ENCODE measurements at places on chromosomes 2 and 18.
A peak's percentile ranks its signal among the peaks of the same experiment; 100 is the strongest.

- DNase-seq = no peak
These were observed 209.7 kb upstream of the SIX2 start for GRCh38 chr2:45218931-45219339.

DNA sequence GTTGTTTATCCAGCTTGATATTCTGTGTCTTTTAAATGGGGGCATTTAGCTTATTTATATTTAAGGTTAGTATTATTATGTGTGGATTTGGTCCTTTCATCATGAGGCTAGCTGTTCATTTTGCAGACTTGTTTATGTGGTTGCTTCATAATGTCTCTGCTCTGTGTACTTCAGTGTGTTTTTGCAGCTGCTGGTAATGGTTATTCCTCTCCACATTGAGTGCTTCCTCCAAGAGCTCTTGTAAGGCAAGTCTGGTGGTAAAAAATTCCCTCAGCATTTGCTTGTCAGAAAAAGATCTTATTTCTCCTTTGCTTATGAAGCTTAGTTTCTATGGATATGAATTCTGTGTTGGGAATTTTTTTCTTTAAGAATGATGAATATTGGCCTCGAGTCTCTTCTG, 47.8 kb upstream of the NT5C1B start:
- no peak for DNase-seq

GRCh38 chr2:38268001-38268400, 109.1 kb downstream of the ATL2 start:
- no peak for DNase-seq

DNA sequence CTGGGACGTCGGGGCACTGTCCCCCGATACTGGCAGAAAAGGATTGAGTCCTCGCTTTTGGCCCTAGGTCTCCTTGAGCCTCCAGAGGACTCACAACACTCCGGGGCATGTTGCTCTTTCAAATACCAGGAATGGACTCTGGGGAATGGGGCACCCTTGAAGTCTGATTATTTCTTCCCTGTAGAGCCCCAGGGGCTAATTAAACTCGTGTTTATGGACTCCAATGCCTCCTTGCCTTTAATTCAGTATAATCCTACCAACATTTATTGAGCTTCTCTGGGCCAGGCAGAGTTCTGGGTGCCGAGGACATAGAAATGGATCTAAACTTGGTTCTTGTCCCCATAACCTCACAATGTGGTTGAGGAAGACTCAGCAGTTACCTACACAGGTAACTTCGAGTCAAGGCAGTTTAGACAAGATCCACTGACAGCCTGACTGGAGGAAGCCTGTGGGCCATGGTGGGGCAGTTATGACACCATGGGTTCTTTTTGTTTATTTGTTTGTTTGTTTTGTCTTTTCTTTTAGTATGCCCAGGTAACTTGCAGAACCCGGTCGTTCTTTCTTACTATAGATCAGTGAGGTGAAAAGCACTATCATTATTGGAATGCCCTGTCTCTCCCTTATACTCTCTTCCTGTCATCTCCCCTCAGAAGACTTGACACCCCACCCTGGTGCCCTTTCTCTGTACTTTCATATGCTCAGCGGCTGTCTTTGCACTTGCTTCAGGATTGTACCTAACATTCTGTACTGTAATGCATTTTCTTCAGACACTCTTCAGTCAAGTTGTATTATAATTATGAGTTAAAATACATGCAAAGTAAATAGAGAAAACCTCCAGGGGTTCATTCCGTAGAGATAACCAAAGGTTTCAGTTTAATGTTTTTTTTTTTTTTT, 3.2 kb downstream of the CFLAR start:
- DNase-seq = no peak

DNA sequence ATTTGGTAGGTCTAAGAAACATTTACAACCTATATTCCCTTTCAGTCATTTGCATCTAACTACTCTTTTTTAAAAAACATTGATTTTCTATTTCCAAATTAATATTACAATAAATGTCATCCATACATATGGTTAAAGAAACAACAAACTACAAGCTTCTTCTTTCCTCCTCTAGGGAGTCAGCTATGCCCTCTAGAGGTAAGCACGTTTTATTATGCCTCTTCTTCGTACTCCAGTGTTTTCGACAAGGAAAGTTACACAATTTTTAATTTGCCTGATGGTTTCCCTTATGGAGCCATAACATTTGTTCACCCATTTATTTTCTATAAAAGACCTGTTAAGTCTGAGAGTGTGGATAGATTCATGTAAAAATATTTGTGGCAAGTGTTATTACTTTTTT, 183.4 kb upstream of the CDH7 start:
- no peak for DNase-seq

GRCh38 chr18:63422087-63422863, at the start of gene VPS4B:
VPS4B (minus strand) TSS chr18:63422476; CDS start chr18:63422259, 217 bp downstream.
- peak; percentile 97 for DNase-seq

DNA sequence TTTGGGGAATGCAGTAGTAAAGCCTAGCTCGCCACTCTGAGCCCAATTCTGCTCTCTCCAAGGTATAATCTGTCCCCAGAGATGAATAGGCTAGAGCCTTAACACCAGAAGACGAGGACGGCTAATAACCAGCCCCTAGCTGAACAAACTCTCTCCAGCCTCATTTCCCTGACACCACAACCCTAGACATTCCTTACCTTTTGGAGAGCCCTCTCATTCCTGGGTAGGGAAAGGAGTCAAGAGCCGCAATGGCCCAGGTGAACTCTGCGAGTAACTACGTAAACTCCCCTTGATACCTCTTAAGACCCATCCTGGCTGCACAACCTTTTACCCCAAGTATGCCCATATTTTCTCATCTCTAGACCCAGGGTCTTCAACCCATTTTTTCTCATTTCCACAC, 722.9 kb downstream of the BCL11A start:
- no peak for DNase-seq

DNA sequence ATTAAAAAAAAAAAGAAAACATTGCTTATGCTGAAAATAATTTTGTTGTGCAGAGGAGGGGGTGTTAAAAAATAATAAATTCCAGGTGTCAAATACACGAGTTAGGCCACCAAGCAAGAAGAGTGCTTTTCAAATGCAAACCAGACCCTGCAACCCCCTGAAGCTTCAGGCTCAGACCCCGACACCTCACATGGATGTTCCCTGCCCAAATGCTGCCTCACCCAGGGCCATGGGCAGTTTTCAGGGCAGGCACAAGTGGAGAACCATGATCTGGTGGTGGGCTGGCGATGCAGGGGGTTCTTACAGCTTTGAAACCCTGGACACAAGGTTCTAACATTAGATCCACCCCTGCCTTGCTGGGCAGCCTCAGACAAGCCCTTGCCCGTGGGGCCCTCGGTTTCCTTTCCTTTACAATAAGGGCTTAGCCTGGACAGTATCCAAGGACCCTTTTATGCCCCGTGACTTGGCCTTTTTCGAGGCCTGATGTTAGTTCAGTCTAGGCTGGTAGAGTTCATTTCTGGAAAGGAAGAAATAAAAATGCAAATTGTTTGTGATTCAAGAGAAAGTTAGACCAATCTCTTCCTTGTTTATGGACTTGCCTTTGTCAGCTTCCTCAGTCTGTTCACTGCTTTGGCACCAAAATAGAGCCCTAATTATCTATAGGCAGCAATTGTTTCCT, 168.7 kb downstream of the DDX1 start:
- no peak for DNase-seq

- DNase-seq = no peak
These were observed 68.7 kb downstream of the STK39 start for GRCh38 chr2:168178520-168179324.

DNA sequence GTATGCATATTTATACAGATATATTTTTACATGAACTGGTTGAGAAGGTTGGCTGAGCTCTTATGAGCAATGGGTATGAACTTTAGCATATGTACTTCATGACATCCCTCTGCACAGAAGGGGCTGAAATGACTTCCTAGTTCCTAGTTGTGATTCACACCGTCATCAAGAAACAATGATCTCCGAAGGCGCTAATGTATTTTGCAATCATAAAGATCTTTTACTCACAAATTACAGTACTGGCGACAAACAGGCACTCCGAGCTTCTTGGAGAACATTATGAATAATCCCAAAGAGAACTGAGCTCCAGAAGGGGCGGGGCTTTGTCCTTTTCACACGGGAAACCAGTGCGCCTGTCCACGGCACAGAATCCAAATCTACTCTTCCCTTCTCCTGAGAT, 18.1 kb downstream of the BCL2 start:
- no peak for DNase-seq

DNA sequence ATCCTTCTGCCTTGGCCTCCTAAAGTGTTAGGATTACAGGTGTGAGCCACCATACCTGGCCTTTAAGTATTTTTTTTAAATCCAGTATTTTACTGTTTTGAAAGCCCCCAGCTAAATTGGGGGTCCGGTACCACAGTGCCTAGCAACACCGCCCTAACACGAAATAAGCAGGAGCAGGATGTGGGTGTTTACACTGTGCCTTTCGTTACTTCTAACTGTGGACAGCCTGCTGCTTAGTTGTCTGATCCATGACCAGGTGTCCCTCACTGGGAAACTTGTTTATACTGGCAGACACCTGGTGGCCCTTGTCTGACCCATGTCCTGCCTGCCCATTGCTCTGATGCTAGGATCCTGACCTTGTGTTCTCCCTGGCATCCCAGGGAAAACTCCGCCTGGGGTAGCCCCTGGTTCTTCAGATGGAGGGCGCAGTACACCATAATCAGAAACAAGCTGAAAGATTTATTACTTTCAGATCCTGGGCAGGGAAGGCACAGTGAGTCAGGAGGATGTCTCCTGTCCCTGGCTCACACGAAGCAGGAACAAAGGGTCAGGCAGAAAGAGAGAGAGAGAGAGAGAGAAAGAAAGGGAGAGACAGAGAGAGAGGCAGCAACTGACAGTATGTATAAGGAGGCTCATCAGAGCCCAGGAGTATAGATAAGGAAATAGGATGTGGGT, 55.7 kb downstream of the NCAPH start:
- DNase-seq = no peak

- DNase-seq = no peak
These were observed 1.5 kb downstream of the IL36B start for GRCh38 chr2:113050921-113051895.

DNA sequence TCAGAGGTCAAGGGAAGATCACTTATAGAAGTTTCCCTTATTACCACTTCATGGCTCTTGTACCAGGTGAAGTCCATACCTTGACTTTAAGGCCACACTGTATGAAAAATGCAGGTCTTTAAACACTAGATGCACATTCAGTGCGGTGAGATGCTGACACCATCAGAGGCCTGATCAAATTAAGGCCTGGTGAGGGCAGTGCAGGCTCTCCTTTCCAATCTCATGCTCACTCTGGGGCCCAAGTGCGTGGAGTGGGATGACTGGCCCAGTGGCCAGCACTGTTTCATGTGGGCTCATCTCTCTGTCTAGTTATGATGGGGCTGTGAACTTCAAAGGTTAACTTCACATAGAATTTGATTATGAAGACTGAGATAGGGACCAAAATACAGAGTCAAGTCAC, 281.1 kb downstream of the SLC4A3 start:
- no peak for DNase-seq

- DNase-seq = no peak
These were observed 12.4 kb downstream of the CNNM4 start for GRCh38 chr2:96772903-96773671.

GRCh38 chr2:120231564-120231973, 8.4 kb upstream of the TMEM185B start:
- no peak for DNase-seq

DNA sequence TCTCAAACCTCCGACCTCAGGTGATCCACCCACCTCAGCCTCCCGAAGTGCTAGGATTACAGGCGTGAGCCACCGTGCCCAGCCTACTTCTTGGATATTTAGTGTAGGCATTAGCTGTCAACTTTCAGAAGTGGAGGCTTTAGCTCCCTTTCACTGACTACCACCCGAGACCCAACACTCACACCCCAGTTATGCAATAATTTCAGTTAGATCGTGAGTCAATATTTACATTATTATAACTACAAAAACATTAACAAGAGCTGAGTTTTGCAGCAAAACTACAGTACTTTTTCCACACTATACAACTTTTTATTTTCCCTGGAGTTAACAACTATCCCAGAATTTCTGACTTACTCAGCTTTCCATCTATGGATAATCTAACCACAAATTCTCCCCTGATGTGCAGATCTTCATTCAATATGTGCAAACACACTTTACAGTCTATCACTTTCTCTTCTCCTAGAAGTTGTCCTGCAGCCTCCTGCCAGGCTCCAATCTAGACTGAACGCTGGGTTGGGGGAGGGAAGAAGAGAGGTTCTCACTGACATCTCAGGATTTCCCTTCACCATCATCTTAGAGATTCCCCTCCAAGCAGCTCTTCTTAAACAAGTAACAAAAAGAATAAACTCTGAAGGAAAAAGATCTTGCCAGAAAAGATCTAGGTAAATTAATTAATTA, 10.1 kb downstream of the TBC1D8 start:
- DNase-seq = no peak

- no peak for DNase-seq
These were observed 41.9 kb upstream of the ODC1 start for GRCh38 chr2:10489842-10490555.

DNA sequence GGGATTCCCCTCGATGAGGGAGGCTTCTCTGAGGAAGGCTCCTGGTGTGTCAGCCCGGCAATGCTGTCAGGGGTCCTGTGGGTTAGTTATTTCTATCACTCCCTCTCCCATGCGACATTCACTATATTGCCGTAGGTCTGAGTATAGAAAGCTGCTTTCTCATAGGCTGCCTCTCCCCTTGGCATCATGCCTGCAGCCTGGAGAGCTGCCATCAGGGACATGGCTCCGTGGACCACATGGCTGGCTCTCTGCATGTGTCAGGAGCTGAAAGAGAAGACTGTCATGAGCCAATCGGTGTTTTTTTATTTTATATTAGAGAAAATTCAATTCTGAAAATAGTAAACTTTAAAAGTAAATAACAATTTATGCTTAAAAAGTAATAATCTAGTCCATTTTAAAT, 198.0 kb downstream of the CDH20 start:
- no peak for DNase-seq

DNA sequence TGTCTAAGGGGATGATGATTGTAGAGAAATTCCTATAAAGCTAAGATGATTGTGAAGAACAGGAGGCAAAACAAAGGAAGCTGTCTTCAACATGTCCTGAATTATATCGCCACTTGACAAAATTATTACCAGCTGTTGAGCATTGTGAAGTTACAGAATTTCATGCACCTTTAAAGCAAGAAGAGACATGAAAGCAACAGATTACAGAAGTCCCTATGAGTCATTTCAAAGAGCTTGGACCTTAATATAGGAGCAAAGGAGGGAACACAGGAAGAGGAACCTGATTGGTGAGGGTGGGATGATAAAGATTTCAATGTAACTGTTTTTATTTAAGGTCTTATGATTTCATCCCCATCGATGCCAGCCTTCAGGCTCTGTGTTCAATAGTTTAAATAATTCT, 526.9 kb upstream of the HNMT start:
- no peak for DNase-seq

Data from AG04449 (cell line).